ENCODE measurements at places on chromosomes 1 and 21. TPM values are rescaled to one million over a fixed set of nuclear protein-coding genes. Genes with fewer than 3 reads are reported as not detected.

Gene IGSF5
- total RNA-seq, result 0.22 TPM

Gene TDRD5
- total RNA-seq, result not detected

Gene KLF17
- total RNA-seq, result under 0.01 TPM

Gene SH2D2A
- total RNA-seq, result not detected

Gene SLC16A4
- 106 TPM for total RNA-seq

Gene CFAP107
- not detected for total RNA-seq

Gene SPRR2F
- not detected for total RNA-seq

Gene METTL25B
- 6.7 TPM for total RNA-seq

Gene H3-3A
- total RNA-seq, result 99.8 TPM

Gene HSD3B2
- not detected for total RNA-seq

Gene TINAGL1
- 13.5 TPM for total RNA-seq

Gene WDR64
- not detected for total RNA-seq
